ENCODE measurements at places on chromosomes 7 and 10.

- no peak for DNase-seq
Measured at GRCh38 chr10:12958546-12959110, 42.9 kb downstream of the CCDC3 start.

DNA sequence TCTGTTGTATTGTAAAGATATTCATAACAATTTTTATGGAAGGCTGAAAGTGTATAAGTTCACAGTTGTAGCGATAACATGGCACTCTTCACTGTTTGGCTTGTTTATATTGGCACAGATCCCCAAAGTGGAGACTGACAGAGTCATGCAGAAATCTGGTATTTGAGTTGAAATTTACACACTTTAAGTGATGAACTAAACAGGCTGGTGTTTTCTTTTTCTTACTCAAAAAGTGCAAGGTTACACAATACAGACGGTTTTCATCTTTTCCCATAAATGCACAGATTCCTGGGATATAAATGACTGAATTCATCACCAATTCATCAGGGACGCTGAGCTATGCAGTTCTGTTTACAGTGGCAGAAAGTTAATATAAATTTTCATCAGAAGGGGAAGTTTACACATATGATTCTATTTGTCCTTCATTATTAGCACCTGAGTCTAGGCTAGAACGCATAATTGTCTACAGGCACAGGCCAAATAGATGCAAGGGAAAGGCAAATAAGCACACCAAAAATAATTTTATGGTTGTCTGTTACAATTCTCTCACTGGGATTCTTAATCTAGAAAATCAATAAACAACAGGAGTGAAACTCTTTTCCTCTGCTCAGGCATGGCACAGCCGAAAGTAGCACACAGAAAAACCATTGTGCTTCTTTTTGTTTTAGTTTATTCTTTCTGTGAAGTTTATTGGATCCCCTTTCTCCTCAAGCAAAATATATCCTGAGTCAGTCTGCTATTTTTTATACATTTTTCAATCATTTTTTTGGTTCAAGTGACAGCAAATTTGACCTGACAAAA is 88.0 kb downstream of the FOXP2 start:
- DNase-seq: no peak

GRCh38 chr10:113708640-113709039 is 28.9 kb downstream of the CASP7 start:
- no peak for DNase-seq

GRCh38 chr10:16652154-16652553 is 130.5 kb upstream of the C1QL3 start:
- DNase-seq: no peak

GRCh38 chr7:47259682-47260081 is 322.2 kb downstream of the TNS3 start:
- no peak for DNase-seq

GRCh38 chr7:30142710-30143109 is 7.9 kb downstream of the MTURN start:
- DNase-seq: no peak

- DNase-seq: no peak
Measured at GRCh38 chr7:117750612-117751563, 122.4 kb downstream of the CTTNBP2 start.

DNA sequence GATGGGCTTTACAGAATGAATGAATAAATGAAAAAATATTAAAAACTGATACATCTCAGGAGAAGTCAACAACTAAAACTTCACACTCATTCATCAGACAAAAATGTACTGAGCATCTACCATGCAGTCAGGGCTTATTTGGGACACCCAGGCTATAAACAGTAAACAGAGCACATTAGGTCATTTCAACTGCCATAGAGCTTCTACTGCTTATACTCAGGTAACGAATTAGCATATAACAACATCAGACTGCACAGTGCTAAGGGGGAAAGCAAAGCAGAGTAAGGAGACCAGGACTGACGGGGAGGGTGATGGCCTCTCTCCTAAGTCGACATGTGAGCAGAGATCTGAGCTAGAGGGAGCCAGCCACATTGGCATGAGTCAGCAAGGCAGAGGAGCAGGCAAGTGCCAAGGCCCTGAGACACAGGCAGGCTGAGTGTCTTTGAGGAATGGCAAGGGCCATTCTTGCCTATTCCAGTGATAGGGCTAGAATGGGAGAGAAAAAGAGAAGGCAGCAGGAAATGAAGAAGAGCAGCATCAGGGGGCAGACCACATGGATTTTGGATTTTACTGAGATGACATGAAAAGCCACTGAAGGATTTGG is 528.9 kb downstream of the PARD3 start:
- no peak for DNase-seq

DNA sequence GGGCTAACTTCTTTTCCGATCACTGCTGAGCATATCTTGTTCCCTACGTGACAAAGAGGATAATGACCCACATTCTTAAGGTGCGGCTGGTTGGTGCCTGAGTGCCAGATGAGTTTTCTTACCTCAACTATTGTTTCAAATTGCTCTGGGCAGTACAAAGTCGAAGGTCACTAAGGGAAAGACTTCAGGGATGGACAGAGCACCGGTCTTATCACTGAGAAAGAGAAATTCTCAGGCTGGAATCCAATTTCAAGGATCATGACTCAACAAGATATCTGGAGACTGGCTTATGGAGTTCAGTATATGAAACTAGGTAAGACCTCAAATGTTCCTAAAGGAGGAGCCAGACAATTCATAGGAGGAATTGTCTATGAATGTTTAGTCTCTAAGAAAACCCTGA is 780.3 kb downstream of the SUGCT start:
- DNase-seq: no peak

DNA sequence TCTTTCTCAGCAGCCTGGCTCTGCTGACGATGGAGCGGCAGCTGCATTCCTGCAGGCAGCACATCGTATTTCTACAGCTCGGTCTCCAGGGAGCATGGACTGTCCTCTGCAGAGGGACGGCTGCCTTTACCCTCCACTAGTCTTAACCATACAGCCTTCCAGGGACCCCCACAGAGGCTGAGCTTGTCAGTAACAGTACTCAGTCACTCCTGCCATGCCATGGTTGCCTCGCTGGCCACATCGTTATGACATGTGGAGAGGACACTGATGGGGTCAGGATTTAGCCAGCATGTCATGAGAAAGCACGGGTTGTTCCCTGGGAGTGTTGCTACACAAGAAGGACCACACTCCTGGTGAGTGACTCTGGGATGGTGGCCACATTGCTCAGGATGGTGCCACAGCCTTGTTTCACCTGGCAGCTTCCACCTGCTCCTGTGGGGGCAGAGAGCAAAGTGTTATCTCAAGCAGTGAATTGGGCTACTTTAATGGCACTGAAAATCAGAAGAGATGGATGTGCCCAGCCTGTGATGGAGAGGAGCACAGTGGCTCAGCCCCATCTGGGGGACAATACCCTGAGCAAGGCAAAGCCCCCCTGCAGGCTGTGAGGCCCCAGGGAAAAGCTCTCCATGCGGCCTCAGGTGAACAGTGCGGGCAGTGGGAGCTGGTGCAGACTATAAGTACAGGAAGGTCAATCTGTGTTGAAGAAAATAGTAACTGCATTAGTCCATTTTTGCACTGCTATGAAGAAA is 443.9 kb downstream of the TCERG1L start:
- no peak for DNase-seq

- DNase-seq: no peak
Measured at GRCh38 chr10:13776861-13777311, 190.1 kb downstream of the PRPF18 start.

- no peak for DNase-seq
Measured at GRCh38 chr10:79178614-79179163, 109.9 kb downstream of the ZMIZ1 start.

GRCh38 chr7:14235056-14235455 is 245.6 kb upstream of the ETV1 start:
- DNase-seq: no peak

DNA sequence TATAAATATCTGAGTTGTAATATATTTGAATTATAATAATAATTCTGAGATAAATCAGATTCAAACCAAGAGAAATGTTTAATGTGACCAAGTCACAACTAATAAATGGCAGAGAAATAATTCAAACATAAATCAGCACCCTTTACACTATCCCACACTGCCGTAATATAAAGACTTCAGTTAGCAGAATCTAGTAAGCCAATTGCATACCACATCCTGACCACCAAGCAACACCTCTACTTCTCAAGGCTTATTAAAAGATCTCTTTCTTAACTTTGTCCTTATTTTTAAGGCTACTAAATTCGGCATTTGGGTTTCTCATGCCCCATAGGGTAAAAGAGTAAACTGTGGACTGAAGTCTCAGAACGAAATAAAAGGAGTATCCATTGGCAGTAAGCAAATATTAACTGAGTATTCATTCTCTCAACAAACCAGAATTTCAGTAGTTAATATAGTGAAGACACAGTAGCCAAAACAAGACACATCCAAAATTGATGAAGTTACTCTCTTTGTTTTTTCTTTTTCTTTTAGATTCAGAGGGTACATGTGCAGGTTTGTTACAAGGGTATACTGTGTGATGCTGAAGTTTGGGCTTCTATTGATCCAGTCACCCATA is 14.8 kb downstream of the ACBD5 start:
- no peak for DNase-seq

DNA sequence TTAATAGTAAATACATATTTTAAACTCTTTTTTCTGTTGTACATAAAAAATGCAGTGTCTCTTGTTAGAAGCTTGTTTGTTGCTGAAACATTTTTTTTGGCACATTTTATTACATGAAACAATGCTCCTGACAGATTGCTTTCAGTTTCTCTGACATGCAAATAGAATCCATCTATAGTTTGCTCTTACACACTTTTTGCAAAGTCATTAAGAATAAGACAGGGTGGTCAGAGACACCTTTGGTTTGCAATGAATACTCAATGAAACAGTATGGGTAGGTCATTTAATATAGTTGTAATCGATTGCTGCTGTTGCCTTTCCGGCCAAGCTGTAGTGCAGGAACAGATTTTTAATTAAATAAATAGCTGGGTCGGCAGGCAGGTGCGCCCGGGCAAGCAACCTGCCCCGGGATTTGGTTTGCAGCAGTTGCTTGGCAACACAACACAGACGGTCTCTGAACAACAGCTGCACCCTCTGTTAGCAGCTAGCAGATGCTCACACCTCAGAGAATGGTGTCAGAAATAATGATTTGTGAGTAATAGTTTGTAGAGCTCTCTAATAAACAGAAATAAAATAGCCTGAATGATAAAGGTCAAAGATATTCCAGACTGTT is 115.7 kb upstream of the CACNA2D1 start:
- DNase-seq: no peak

DNA sequence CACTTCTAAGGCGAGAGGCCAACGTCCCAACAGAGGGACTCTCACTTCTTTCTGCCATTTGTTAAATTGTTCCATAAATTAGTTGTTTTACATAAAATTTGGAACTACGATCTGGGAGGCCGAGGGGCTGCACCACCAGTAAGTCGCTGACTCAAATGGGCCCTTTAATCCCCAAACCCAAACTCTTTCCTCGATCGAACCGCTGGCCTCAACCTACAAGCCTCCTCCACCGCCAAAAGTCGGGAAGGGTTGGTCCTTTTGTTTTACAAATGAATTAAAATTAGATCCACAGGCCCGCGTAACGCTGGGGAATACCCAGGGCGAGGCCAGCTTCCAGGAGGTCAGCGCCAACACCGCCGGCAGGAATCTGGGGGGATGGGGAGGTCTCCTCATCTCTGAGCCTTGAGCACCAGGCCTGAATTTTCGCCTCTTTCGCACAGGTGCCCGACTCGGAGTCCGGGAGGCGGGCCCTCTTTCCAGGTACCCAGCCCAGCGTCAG is 1.2 kb upstream of the FOXI2 start:
- no peak for DNase-seq

DNA sequence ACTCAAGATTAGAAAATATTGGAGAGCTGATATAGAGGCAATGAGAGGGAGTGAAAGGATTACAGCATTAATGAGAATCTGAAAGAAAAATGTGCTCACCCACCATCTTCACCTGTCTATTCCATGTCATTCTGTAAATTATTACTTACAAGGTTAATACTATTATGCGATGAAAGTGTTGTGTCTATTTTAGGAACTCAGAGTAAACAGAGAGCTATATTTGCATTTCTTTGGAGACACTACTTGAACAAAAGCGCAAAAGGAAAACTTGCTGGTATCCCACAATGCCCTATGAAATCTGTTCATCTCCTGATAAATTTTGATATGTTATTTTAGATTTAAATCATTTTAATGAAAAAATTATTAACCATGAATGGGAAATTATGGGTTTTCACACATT is 196.1 kb downstream of the ZEB1 start:
- no peak for DNase-seq

GRCh38 chr10:113078282-113078907 is 128.3 kb downstream of the TCF7L2 start:
- DNase-seq: no peak

DNA sequence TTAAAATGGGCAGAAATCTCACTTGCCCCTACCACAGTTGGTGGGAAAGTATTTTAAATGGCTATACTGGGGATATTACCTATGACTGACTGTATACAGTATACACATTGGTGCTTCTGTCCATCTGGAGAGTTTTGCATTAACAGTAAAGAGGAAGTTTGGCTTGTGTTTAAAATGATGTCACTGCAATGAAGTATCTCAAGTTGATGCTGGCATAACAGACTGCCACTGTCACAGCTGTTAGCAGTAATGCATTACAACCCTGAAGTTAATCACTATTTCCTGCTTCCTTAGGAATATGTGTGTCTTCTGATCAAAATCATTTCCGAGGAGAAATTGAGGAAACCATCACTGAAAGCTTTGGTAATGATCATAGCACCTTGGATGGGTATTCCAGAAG is 1.9 kb downstream of the DKK1 start:
- DNase-seq: no peak

DNA sequence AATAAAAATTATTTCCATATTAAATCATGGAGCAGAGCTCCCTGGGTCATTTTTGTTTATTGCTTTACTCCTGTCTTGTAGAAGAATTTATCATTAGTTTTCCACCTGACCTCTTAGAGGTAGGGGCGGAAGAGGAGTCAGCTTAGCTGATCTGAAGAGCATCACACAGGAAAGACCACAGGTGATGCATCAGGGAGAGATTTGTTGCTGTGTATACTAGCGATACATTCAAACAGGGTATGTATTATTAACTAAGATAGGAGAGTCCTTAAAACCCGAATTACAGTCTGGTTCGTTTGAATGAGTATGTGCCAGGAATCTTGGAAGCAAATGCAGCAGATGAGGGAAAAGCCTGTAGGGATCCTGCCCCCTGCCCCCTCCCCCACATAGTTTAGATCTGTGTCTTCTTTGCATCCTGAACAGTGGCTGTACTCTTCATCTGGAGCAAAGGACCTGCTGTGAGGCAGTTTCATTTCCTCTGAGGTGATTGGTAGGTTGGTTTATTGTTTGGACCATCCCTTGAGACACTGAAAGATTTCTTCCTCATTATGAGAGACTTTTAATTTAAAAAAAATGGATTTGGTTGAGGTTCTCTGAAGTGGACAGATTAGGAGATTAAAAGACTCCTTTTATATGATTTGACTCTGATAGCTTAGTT is 177.0 kb downstream of the SND1 start:
- no peak for DNase-seq

GRCh38 chr10:660970-661596 is 28.4 kb downstream of the DIP2C start:
- no peak for DNase-seq

GRCh38 chr10:90443342-90443741 is 414.5 kb downstream of the HTR7 start:
- no peak for DNase-seq
